ENCODE measurements at places on chromosomes 16 and 17.

DNA sequence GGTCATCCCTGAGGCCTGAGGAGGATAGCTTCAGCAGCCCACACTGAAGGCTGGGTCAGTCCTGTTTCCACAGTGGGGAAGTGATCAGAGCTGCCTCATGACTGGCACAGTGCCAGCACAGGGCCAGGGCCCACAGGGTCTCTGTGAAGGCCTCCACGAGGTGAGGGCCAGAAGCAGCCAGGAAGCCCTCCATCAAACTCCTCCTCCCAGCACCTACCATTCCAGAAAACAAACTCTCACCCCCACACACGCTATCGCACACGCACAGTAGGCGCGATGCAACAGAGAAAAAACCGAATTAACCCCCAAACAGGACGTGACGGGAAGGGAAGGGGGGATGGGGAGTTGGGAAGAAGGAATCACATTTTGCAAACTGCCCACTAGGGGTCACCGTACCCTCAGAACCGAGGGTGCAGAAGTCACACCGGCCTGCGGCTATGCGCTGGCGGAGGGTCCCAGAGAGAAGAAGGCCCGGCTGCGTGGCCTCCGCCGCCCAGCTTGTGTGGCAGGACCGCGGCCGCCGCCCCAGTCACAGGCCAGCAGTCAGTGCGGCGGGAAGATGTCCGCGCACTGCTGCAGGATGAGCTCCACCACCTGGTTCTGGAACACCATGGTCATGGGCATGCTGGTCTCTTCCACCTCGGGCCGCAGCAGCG, 37.6 kb downstream of the ARHGAP27 start:
- no peak for DNase-seq

GRCh38 chr16:88412766-88413165, 30.0 kb downstream of the ZNF469 start:
- no peak for DNase-seq

- DNase-seq: no peak
Observed at GRCh38 chr17:80790021-80790765, 201.4 kb upstream of the CHMP6 start.

- no peak for DNase-seq
Observed at GRCh38 chr16:49620158-49620868, 235.6 kb downstream of the ZNF423 start.

DNA sequence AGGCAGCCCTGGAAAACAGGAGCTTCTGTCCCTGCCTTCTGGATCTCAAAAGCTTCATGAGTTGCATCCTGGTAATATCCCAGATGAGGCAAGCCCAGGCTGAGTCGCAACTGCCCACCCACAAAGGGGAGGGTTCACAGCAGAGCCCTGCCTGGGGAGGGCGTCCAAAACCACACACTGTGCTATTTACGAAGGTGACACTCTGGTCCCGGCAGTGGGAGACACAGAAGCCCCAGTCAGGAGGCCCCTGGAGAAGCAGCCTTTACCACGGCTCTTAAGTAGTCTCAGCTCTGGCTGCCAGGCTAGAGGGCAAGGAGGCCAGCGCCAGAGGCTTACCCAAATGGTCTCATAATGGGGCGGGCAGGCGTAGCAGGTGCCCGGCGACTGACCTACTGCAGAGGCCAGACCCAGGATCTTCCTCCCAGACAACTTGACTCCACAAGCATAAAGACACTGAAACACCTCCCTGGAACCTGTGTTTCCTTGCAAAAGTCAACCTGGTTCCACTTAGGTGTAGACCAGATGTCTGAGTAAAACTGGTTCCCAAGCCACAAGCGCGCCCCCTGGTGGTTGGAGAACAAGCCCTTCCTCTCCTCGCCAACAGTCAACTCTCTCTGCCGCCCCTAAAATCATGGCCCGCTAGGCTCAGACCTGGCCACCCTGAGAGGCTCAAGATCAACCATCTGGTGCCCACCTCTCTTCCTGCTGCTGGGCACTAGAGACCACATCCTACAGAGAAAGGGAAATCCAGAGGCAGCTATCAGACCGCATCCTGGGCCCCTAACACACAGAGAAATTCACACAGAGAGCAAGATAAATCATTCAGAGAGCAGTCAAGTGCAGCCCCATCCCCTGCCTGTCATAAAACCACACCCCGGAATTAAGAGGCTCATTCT, 5.2 kb downstream of the AXIN2 start:
- DNase-seq: peak; percentile 85

DNA sequence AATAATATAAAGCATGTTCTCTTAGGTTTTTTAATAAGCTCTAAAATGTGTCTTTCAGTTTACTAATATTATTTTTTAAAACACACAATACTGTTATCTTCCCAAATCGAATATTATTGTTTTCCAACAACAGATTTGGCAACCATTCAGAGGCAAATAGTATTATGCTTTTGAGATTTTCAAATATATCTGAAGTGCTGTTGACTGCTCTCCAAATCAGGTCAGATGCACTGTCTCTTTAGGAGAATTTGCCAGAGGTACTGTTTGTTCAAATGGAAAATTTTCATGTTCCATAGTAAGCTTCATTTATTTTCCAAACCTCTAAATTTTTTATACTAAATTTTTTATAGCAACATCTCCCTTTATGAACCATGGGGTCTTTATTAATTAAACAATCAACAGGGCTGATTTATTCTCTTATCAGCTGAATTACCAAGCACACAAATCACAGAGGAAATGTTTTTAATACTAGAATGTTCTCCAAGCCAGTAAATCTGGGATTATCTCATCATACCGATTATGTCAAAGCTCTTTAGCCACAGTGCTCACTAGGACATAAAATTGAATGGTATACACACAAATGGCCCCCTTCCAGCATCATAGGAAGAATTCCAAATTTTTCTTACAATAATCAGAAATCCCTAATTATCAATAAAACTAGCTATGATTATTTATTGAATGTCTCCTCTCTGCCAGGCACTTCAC, 108.8 kb upstream of the HLF start:
- no peak for DNase-seq

GRCh38 chr16:83956336-83957289, 3.6 kb downstream of the OSGIN1 start:
- peak; percentile 53 for DNase-seq

DNA sequence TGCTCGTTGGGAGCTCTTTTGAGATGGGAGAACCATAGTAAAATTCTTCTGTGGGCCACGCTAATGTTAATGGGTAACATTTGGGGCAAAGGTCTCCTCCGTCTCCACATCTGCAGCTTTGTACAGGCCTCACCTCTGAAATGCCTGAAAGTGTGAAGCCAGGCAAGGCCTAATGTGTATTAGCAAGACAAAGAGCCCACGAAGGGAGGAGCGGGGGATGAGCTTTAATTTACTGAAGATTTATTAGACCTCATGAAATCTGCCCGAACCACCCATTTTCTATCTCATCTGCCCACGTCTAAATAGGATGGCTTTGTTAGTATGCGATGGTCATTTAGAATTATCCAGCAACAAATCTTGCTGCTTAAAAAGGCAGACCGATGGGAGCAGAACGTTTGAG, 408.9 kb downstream of the PMP22 start:
- DNase-seq: no peak

- no peak for DNase-seq
Observed at GRCh38 chr16:57711-58110, 4.1 kb downstream of the SNRNP25 start.

DNA sequence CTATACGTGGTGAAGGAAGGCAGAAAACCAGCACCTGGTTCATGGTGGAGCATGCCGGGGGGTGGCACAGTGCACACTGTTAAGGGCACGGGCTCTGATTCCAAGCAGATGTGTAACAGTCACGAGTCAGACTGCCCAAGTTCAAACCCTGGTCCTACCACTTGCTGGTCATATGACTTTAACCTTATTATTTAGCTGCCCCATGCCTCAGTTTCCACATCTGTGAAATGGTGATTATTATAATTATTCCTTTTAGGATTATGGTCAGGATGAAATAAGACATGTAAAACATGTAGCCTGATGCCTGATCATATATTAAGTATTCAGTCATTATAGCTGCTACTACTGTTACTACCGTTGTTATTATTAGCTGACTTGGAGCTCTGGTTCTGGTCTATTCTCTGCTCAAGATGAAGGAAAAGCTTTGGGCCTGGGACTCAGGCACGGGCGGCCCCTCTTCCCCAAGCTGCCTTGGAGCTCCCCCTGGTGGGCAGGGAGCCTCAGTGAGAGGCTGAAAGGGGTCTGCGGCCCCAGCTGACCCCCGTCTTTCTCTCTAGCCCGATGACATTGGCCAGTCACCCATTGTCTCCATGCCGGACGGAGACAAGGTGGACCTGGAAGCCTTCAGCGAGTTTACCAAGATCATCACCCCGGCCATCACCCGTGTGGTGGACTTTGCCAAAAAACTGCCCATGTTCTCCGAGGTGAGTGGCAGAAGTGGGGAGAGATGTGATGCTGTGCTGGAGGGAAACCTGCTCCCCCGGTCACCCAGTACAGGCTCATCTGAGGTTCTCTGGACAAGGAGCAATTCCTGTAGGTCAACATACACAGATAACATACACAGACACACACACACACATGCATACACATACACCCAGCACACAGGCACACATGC, 14.0 kb downstream of the NR1D1 start:
- peak; percentile 56 for DNase-seq

- DNase-seq: no peak
Observed at GRCh38 chr16:47700857-47701587, 239.9 kb downstream of the PHKB start.

DNA sequence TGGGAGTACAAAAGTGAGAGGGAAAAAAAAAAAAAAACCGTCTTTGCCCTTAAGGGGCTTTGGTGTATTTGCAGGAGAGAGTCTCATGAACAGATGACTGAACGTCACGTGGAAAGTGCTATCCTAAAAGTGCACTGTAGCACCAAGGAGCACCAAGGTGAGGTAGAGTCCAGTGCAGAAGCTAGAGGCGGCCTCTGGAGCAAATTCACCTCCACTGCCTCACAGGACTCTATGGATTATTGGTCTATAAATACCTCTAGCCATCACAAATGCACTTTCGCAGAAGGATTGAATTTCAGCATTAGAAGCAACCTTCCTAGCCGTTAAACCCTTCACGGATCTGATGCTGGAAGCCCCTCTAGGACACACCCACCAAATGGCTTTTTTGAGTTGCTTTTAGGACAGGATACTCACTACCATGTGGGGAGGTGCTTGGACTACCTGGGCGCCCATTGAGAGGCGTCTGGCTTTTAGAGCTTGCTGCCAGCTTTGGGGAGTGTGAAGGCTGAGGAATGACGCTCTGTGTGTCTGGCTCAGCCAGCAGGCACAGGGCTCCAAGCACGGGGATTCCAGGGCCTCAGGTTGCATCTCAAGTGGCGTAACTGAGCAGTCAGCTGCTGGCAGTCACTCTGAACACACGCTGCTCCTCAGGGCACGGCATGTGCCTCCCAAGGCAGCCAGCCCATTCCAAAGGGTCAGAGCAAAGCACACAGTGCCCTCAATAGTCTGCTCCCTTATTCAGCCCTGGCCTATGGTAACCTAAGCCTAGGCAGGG, 52.7 kb downstream of the CDRT4 start:
- no peak for DNase-seq

GRCh38 chr17:61581611-61582349, 9.2 kb downstream of the NACA2 start:
- no peak for DNase-seq

GRCh38 chr16:49811644-49812334, 44.1 kb downstream of the ZNF423 start:
- DNase-seq: no peak

GRCh38 chr16:19008245-19009169, 24.8 kb downstream of the TMC7 start:
- no peak for DNase-seq

GRCh38 chr16:4318451-4318910, 2.6 kb downstream of the GLIS2 start:
- DNase-seq: no peak

DNA sequence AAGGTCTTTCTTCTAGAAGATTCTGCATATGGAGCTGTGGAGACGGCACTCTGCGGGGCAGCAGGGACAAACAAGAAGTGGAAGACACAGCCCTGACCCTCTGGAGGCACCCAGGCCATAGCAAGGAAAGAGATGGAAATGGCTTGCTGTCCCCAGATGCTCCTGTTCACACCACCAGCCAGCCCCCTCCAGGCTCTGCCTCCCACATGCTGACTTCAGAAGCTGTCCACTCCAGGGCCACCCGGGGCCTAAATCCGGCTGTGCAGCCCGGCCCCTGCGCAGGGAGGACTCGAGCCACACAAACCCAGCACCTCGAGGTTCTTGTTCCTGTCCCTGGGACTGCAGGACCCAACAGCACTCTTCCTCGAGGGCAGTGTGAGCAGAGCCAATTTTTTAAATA, 16.6 kb downstream of the RBFOX3 start:
- no peak for DNase-seq

DNA sequence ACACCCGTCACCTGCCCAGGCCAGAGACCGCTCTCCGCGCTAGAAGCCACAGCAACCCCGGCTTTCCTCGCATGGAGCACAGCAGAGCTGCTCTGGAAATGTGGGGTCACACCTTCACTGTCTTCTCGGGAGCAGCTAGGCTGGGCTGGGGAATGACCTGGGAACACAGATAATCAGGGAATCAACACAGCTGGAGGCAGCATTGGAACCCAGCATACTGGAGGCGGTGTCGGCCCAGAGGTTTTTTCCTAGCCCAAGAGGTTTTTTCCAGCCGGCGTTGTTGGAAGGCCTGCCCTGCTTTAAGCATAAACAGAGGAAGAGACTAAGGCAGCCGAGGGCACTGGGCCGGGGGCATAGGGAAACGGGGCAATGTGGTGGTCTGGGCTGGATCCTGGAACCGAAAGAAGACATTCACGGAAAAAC, 791 bp upstream of the PLD6 start:
- DNase-seq: no peak

- no peak for DNase-seq
Observed at GRCh38 chr17:9006175-9006767, 15.0 kb upstream of the NTN1 start.

- DNase-seq: no peak
Observed at GRCh38 chr16:80024443-80024842, 423.9 kb upstream of the MAF start.

DNA sequence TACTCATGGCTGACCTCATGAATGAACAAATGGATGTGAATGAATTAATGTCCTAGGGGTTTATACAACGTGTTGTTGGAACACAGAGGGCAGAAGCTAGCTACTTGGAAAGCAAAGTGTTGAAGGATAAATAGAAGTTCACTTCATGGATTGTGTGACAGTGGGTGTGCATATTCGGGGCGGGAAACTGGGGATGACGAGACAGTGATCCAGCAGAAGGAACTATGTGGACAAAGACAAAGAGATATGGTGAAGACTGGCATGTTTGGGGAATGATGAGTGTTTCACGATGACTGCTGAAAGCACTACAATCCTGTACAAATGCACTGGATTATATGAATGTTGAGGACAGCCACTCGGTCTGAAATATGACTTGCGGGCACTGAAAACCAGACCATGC, 250.5 kb upstream of the C16orf82 start:
- no peak for DNase-seq
